LHCN-M2 (cell line): ENCODE measurements at places on chromosomes 7 and 10. TPM values are rescaled to one million over a fixed set of nuclear protein-coding genes. Genes with fewer than 3 reads are reported as not detected.

CYP2C19 gene
- not detected in 2 replicates for total RNA-seq

- peak; percentile 90 for DNase-seq
Measured at GRCh38 chr7:107643407-107643806, 17.2 kb upstream of the SLC26A4 start.

RAMP3 gene
- not detected in 2 replicates for total RNA-seq

- no peak for DNase-seq
Measured at GRCh38 chr10:30432622-30433305, 1.2 kb upstream of the MAP3K8 start.

C10orf53 gene
- not detected in 2 replicates for total RNA-seq

PSAP gene
- 380 and 455 TPM in 2 replicates for total RNA-seq

DNA sequence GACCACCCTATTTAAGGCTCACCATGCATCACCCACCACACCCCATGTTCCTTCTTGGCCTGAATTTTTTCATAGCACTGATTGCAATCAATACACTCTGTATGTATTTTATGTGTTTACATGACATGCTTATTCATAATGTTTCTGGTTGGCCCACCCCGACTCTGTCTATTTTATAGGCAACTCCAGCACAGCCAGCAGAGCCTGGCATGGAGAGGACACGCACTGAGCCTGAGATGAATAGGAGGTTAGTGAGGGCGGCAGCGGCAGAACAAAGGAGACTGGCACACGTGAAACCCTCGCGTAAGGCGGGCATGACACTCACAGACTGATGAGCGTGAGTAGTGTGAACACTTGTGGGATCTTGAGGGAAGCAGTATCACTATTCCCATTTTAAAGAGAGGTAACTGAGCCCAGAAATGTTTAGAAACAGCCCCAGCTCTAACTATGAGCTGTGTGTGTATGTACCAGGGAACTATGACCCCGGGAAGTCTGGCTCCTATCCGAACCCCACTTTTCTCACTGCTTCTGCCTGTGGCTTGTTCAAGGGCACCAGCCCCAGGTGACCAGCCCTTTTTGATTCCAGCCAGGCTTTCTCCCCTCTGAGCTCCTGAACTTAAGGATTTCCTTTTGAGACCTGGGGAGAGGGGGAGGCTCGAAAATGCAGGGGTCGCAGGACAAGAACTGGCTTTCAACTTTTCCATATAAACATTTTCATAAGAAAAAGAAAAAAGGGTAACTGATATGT lies 113.3 kb downstream of the ARHGAP22 start:
- no peak for DNase-seq

DNA sequence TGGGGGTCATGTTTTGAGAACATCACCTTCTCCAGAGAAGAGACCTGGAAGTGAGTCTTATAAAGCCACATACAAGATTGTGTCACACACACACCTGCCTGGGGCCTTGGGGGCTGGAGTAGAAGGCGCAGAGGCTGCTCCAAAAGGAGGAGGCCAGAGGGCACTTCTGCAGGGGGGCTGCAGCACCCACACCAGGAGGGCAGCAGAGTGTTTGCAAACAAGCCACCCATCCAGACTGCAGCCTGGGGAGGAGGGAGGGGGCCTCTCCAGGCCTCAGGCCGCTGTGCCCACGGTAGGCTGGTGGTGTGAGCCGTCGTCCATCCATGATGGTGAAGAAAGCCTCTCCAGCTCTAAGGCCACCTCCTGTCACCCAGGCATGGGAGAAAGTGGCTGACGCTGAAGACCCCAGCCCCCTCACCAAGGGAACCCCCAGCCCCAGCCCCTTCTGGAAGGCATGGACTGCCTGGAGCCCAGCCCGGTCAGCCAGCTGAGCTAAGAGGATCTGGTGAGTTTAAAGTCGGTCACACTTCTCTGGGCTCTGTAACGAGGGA lies 77.5 kb downstream of the FOXL3 start:
- DNase-seq: no peak

CLRN3 gene
- total RNA-seq: not detected in 2 replicates

GRCh38 chr10:4001811-4002210 lies 216.8 kb upstream of the KLF6 start:
- no peak for DNase-seq

- DNase-seq: no peak
Measured at GRCh38 chr10:12622691-12623090, 273.3 kb downstream of the CAMK1D start.

- no peak for DNase-seq
Measured at GRCh38 chr10:86178401-86179152, 188.0 kb downstream of the GRID1 start.

- no peak for DNase-seq
Measured at GRCh38 chr7:69193061-69193460, 405.2 kb upstream of the AUTS2 start.

GRCh38 chr10:45416603-45417002 lies 42.6 kb downstream of the ALOX5 start:
- DNase-seq: no peak

DNA sequence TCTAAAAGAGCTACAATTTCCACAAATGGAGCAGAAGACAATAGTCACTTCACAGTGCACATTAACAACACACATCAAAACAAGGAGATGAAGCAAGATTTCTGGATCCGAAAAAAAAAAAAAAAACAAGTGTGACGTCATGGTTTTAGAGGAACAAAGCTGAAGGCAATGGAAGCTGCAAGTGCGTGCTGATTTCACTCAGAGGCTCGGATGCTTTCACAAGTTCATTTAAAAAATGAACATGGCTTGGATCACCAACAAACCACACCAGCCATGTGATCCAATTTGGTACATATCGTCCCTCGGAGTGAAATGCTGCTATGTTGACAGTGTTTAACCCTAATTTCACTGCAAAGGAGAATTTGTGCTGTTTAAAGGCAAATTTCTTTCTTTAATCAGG lies 337.0 kb upstream of the PRKCQ start:
- no peak for DNase-seq

DNA sequence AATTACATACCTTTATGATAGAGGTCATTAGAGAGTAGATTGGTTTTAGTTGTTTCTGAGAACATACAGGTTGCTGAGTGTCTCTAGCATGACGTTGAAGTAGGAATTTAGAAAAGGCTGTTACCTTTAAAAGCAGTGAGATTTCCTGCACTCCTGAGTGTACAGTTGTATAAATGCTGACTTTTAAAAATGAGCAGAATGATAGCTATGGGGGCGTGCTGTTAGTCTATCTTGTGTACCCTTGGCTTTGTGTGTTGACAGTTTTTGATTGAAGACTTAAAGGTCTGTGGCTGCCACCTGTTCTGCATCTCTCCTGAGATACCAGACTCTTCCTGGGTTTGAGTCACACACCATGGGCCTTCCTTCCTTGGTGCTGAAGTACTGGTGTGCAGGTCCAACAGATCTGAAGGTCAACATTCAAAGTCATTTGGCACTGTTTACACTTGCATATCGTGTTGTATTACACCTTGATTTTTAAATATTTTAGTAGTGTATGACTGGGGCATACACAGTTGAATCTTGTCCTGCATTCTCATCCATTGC lies 23.8 kb downstream of the DNAJB6 start:
- peak; percentile 17 for DNase-seq

DNA sequence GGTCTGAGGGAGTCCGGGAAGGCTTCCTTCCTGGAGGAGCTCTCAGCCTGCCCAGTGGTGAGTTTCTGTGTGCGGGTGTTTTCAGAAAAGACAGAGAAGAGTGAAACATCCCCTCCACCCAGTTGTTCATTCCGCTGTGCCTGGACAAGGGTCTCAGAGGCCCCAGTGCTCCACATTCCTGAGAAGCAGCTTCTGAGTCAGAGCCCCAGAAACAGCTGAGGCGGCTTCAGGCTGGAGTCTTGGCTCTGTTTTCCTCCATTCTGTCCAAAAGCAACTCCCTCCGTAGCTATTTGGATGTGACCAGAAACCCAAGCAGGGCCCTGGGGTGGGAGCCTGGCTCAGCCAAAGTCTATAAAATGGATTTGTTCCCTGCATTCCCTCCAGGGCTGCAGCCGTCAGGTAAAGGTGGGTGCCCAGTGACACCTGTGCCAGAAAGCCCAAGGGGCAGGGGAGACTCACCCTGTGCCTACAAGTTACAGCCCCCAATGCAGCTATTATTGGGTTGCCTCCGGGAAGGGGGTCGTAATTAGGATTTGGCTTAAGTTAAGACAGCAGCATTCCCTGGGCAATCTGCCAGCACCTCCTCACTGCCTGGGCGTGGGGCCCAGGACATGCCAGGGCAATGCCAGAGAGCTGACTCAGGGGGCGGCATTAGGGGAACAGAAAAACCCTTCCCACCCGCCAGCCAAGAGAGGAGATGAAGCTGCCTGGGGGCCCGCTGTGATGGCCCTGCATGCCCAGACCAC lies 13.1 kb upstream of the CAMK2G start:
- peak; percentile 97 for DNase-seq

DNA sequence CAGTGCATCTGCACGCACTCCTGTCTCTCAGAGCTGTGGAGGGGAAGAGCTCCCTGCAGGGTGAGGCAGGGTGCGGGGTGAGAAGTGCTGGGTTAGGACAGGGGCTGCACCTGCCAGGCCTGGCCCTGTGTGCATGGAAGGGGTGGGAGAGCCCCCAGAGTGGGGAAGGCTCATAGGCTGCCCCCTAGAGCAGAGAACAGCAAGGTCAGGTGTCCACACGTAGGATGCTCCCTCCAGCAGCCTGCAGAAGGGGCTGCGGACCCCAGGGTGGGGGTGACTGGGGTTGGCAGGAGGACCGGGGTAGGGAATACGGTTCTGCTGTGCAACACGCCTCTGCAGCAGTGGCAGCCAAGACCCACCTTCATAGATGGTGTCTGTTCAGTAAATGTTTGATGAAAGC lies 208.6 kb downstream of the PTPRN2 start:
- DNase-seq: no peak

DNA sequence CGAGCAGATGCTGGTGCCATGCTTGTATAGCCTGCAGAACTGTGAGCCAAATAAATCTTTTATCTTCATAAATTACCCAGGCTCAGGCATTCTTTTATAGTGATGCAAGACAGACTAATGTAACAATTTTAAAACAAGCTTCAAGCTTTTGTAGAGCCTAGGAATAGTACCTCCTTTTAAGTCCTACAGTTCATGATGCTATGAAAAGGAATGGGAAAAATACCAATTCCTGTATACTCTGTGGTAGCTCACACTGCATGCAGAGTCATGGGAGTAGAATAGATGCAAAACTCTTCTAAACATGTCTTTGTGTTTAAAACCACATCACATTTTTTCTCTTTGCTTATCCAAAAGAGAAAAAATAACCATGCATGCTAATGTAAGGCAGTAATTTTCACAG lies 66.6 kb upstream of the WNT16 start:
- DNase-seq: no peak

GRCh38 chr10:107028236-107028635 lies 136.3 kb downstream of the SORCS1 start:
- no peak for DNase-seq

DNA sequence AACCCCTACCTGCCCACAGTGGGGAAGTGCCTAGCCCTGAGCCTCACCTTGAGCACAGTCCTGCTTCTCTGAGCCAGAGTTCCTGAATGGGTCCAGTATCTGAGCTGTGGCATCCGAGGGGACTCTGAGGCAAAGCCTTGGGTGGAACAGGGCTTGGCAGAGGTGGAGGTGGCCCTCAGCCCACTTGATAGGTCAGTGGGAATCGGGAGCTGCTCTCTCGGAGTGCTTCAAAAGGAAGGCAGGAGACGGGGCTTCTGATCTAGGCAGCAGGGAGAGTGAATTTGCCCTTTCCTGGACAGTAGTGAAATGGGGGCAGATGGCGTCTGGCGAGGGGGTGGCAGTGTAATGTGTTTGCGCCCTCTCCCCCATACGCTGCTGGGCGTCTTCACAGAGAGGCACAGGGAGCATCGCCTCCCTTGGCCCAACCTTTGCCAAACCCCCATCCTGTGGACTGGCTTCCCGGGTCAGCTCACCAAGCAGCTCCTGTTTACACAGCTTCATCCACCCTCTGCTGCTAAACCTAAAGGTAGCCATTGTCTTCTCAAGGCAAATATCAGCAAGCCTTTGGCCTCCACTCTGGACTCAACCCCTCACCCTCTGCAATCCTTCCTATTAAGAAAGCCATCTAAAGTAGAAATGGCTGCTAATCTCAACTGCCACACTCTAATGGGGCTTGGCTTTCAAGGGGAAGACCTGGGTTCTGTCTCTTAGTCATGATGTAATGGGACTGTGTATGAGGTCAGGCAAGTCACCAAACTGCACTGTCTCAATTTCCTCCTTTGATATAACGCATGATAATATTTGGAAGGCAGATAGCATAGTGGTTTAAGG lies 21.1 kb upstream of the VDAC2 start:
- DNase-seq: no peak

- peak; percentile 49 for DNase-seq
Measured at GRCh38 chr7:75617634-75618234, 121.0 kb downstream of the HIP1 start.

GRCh38 chr7:138845711-138846110 lies 47.7 kb upstream of the ATP6V0A4 start:
- no peak for DNase-seq

GRCh38 chr10:23826421-23826820 lies 382.5 kb upstream of the KIAA1217 start:
- DNase-seq: no peak

GRCh38 chr10:88157981-88158465 lies 294.6 kb downstream of the PTEN start:
- DNase-seq: peak; percentile 91

TEX36 gene
- not detected in 2 replicates for total RNA-seq

CALML3 gene
- total RNA-seq: not detected in 2 replicates

CDHR3 gene
- 1.2 and 2.3 TPM in 2 replicates for total RNA-seq

PLXDC2 gene
- total RNA-seq: 4.0 and 4.6 TPM in 2 replicates

DNA sequence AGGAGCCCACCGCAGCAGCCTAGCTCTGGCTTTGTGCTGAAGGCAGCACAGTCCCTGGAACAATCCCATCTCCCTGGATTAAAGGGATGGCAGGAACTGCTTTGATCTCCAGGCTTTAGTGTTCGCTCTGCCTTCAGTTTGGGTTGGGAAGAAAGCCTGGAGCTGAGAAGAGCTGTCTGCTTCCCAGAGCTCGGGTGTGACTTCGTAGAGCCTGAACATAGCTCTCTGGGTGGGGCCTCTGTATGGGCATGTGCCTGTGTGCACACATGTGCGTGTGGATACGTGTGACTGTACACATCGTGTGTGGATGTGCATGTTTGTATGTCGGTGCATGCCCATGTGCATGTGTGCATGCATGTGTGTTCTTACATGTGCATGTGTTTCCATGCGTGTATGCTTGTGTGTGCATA lies 8.7 kb downstream of the ADCY1 start:
- DNase-seq: no peak

SLC26A4 gene
- 34.8 and 59.2 TPM in 2 replicates for total RNA-seq

GRCh38 chr10:51642581-51642980 lies 56.8 kb downstream of the CSTF2T start:
- DNase-seq: no peak

DNA sequence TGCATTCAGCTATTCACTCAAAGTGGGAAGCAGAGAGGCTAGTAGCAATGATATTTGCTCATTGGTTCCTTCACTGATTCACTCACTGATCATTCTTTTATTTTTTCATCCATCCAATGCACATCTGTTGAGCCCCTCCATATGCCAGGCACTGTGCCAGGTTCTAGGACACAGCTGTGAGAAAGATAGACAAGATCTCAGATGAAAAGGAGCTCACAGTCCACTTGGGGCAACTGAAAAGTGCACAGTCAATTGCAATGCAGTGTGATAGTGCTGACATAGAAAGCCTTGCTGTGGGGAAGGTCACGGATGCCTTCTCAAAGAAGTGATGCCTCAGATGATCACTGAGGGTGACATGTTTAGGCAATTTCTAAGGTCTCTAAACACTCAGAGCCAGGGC lies 262.3 kb downstream of the PTEN start:
- peak; percentile 39 for DNase-seq
